T47D (cell line): ENCODE measurements at places on chromosomes 4 and X.

DNA sequence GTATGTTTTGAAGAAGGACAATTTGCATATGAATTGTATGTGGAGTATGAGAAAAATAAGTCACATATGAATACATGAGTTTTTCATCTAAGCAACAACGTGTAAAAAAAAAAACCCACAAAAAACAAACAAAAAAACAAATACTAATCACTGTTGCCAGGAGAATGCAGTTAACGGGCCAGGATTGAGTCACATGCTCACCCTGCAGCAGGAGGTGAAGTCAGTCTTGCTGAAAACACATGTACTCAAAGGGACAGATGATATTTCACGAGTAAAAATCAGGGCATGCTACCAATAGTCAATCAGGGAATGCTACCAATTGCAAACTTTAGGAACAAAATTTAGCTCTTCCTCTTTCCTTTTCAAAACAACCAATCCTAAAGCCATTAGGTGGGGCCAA lies 10.4 kb upstream of the DCLK2 start:
- DNase-seq, result no peak

DNA sequence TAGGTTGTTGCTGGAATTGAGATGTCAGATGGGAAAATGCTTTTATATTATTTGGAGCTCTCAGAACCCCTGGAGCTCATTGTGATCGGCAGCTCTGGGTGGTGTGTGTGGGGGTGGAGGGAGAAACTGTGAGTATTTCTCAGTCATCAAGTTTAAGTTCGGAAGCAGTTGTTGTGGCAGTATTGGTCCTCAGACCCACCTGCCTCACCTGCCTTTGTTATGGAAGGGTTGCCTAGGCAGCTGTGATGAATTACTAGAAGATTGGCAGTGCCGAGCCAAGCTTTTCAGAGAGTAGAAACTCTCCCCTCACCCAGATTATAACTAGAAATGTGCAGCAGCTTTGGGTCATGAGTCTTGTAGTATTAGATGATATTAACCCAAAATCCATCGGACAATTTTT lies 9.5 kb downstream of the IGSF1 start:
- DNase-seq, result no peak

GRCh38 chr4:8368998-8369397 lies 71.5 kb downstream of the ACOX3 start:
- no peak for DNase-seq

DNA sequence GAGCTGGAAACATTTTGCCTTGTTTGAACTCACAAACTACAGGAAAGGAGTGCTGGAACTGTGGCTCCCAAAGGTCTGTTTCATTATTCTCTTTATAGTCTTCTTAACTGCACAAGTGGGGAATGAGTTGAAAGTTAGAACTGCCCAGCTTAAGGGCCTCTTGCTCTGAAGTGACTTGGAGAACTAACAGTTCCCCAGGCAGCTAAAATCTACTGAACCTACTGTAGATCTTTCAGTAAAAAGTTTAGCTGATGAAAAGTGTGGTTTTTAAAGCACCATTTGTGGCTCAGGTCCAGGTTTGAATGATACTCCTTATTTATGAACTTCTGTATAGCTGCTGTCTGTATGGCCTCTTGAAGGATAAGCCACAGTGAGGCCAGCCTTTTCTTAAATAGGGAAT lies 353.8 kb downstream of the MAPK10 start:
- DNase-seq, result no peak

- no peak for DNase-seq
These were observed 227.3 kb upstream of the TENM3 start for GRCh38 chr4:182015893-182016292.

DNA sequence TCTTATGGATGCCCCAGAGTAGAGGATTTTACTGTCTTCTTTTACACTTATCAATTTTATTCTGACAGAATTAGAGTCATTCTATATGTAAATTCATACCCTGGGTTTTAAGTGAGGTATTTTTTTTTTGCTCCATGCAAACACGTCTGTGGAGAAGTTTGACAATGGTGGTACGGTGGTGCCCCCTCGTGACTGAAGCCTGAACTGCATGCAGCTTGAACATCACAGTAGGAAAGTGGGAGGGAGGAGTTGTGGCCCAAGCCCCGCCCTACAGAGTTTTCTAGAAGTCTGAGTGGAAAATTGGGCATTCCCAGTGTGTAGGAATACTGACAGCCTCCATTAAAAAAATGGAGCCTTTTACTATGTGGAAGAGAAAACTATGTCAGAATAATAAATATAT lies 73.3 kb upstream of the RAB40AL start:
- DNase-seq, result peak; percentile 72

DNA sequence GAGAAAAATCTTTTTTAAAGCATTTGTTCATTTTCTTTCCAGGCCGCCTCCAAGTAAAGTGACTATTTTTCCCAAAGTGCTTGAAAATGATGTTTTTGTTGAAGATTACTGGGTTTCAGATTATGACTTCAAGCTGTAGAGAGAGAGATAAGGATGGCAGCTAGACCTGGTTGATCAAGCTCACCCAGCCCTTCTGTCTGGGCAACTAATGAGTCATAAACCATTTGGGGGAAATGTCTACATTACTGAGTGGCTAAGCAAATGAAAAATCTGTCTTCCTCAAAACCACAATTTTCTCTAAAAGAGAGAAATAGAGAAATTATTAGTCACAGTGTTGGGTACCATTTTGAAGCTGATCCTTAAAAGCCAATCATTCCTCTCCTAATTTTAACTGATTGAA lies 355.4 kb upstream of the CPEB2 start:
- no peak for DNase-seq

GRCh38 chr4:133130171-133130570 lies 18.9 kb upstream of the PCDH10 start:
- no peak for DNase-seq

GRCh38 chrX:7787714-7788113 lies 55.3 kb upstream of the VCX start:
- no peak for DNase-seq

DNA sequence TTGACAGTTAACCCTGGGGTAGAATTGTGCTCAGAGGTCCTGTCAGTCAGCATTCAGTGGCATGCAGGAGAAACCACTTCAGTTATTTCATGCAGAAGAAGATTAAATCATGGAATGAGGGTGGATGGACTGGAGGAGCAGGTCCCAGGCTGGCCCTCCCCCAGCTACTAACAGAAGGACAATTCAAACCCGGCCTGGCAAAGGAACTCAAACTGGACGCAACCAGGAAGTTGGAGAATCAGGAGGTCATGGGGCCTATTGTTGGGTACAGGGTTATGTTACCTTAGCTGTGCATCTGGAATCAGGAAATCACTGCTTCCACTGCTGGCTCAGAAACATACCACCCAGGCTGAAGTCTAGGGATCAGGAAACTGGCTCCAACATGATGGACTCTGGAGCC lies 121.4 kb downstream of the GPAT3 start:
- peak; percentile 96 for DNase-seq

GRCh38 chrX:102345916-102346315 lies 93.9 kb downstream of the NXF2B start:
- DNase-seq, result peak; percentile 42

GRCh38 chrX:54044877-54045338 lies 635 bp upstream of the PHF8 start:
- DNase-seq, result peak; percentile 85

DNA sequence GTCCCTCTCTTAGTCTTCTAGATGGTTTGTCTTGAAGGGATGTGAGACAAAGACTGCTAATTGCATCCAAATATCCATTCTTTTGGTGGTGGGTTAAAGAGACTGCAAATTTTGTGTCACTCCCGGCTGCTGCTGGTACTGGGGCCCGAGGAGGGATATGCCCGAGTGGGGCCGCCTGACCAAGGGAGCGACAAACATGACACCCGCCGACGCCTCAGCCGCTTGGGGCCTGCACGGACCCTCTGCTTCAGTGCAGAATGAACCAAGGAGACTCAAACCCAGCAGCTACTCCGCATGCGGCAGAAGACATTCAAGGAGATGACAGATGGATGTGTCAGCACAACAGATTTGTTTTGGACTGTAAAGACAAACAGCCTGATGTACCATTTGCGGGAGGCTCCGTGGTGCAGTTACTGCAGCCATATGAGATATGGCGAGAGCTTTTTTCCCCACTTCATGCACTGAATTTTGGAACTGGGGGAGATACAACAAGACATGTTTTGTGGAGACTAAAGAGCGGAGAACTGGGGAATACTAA lies 13.6 kb upstream of the ARX start:
- no peak for DNase-seq

- no peak for DNase-seq
These were observed 319.6 kb downstream of the PPP3CA start for GRCh38 chr4:101027721-101028120.

- DNase-seq, result no peak
These were observed 3.5 kb upstream of the TIMP1 start for GRCh38 chrX:47578692-47579091.

- DNase-seq, result no peak
These were observed 81.1 kb upstream of the PABPC4L start for GRCh38 chr4:134282680-134283079.

- no peak for DNase-seq
These were observed 15.4 kb upstream of the OCIAD1 start for GRCh38 chr4:48815483-48815882.

DNA sequence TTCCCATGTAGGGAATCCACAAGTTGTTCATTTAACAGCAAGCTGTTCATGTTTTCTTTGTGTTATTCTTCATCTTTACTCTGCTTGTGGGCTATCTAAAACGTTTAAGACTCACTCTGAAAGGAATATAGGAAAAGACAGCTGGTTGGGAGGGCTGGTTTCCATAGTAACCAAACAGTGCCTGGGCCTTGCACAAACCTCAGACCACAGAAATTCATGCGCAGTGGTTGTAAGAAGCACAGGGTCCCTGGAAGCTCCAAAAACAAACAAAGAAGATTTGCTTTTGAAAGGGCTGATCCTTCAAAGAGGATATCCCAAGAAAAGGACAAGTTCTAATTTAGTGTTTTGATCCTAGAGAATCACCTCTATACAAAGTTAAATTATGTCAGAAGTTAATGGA lies 7.8 kb downstream of the SERTM2 start:
- no peak for DNase-seq

DNA sequence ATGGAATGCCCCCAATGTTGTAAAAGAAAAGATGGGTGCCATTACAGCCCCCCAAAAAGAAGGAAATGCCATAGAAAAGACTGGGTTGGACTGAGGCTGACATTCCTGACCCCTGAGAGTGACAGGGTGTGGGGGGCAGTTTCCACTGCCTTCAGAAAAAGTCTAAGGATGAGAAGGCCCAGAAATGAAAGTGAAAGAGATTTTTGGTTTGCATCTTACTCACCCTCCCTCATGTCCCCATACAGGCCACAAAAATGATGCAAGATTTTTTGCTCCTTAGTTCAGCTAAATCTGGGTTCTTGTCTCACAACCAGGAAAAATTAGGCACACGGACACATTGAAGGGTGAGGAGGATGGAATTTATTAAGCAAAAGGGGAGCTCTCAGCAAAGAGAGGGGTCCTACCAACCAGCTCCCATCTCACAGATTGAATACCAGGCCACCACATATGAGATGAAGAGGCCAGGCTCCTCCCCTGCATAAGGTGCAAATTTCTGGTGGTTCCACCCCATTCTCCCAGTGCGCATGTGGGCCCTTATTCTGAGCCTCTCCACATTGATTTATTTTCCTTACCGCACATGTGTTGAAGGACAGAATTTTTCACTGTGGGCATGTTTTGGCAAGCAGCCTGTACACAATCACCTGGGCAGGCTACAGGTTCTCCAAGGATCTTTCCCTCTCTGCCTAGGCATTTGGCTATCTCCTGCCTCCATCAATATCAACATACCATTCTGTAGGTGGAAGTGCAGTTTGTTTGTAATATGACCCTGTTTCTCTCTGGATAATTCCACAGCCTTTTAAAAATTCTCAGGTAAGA lies 18.8 kb downstream of the PPP4R3C start:
- no peak for DNase-seq

DNA sequence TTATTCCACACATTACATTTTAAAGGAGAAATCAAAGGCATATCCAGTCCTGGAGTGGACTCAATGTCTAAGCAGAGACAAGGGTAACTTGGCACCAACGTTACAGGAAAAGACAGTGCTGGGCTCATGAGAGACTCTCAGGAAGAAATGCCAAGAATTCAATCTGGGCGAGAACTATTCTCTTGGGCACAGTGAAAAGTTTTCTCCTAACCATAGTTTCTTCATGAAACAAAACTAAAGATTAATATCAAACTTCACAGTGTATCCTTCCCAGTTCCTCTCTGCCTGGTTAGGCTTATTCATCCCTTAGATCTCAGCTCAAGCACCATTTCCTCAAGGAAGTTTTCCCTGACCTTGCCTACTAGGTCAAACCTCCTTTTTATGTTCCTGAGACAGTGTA lies 109.4 kb upstream of the TLL1 start:
- peak; percentile 18 for DNase-seq

DNA sequence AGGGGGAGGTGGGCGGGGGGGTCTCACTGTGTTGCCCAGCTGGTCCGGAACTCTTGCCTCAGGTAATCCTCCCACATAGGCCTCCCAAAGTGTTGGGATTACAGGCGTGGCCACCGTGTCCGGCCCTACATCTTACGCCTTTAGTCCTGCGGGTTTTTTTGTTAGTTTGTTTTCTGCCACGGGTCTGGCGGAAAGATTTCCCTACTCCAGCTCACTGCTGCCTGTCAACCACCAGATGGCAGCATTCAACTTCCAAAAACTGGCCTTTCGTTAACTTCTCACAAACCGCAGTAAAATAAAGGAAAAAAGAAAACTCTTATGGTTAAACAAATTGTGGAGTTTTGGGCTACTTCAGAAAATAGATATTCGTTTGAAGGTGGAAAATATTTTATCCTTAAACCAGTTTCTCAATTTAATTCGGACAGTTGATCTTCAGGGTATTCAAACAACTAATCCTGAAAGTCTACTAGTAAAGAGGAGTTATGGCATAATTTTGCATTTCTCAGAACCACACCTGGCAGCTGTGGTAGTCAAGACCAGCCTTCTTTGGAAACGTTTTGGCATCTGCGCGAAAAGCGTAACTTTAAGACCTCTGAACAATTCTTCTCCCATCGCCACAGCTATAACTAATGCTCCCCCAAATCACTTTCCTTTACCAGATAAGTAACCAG lies 41.1 kb downstream of the LUZP4 start:
- DNase-seq, result no peak

GRCh38 chr4:113673450-113673849 lies 88.1 kb downstream of the CAMK2D start:
- DNase-seq, result no peak

DNA sequence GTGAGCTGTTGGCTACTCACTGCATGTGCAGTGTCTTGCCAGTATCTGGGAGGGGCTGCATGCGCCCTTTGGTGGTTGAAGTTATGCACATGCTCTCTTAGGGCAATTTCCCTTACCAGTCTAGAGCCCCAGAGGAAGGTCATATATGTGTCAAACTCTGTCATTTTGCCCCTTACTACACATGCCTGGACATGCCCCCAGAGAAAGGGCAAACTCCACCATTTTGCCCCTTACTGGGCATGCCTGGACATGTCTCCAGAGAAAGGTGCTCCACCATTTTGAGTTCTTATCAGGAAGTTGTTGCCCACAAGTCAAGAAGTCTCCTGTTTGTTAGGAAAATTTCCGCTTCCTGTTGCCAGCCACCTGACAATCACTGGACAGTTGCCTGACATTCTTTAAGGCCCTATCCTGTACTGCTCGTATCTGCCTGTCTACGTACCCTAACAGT lies 56.4 kb upstream of the PLAC8 start:
- no peak for DNase-seq
